ENCODE measurements at places on chromosomes 4 and X.
A peak's percentile ranks its signal among the peaks of the same experiment; 100 is the strongest.

- no peak for DNase-seq
Observed at GRCh38 chr4:77145842-77146185, 11.2 kb upstream of the CCNG2 start.

GRCh38 chr4:15434091-15434490, 6.3 kb downstream of the C1QTNF7 start:
- DNase-seq = no peak

DNA sequence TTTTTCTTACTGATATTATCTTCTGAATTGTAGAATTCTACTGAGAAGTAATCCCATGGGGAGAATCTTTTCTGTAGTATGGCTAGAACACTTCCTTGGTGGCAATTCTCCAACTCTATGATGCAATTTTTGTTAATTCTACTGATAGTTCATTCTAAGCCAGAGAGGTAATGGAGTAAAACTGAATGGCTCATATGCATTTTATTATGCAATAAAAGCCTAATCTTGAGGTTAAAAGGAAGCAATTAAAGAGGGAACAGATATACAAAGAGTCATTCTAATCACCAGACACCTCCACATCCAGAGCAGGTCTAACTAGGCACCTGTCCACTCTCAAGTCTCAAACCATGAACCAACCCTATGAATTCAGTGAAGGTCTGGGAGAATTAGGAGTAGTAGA, 9.7 kb downstream of the RAP2C start:
- no peak for DNase-seq

GRCh38 chr4:184824081-184824775, 1.5 kb downstream of the ACSL1 start:
- no peak for DNase-seq

DNA sequence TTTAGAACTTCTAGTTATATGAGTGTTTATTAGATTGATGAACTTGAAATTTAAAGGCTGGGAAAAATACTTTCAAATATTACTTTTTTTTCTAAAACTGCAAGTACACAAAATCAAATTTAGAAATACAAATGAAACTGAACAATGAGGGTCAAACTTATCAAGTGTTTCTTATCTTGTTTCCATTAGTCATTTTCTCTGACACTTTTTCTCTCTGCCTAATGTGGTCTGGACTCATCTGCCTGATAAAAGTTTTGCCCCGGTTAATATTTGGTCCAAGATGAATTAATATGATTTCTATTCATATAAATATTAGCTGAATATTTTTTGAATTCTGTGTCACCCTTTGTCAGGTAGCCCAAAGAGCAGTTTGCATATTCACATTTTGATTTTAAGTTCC, 8.7 kb upstream of the HPGDS start:
- DNase-seq = no peak

- DNase-seq = no peak
Observed at GRCh38 chr4:24063731-24064130, 173.9 kb upstream of the PPARGC1A start.

DNA sequence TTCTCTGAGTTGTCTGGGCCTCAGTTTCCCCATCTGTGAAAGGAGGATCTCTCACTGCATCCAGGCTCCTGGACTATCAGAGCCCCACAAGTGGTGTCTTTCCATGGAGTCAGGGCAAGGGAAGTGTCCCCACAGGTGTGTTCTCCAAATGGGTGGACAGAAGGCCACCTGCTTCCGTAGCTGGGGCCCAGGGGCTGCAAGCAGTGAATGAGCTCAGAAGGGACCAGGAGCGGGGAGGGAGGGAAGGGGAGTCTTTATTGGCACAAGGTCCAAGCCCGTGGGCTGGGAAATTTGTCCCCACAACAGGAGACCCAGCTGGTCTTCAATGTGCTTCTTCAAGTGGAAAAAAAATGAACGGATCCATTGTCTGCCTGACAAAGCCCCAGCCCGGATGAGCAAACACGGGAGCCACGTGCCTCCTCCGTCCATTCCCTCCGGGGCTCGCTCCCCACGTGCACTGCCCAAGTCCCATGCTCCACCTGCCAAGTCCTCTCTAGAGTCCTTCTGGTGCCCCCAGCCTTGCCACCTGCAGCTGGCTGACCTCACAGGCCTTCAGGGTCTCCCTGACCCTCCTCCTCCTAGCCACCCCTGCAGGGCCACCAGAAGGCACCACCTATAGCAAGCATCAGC, 72.0 kb downstream of the JAKMIP1 start:
- no peak for DNase-seq

- no peak for DNase-seq
Observed at GRCh38 chr4:121741751-121742150, 23.2 kb downstream of the SMIM43 start.

- DNase-seq = no peak
Observed at GRCh38 chr4:22850630-22851029, 157.9 kb downstream of the GBA3 start.

- peak; percentile 10 for DNase-seq
Observed at GRCh38 chr4:59553063-59553720, 1646.9 kb upstream of the ADGRL3 start.

DNA sequence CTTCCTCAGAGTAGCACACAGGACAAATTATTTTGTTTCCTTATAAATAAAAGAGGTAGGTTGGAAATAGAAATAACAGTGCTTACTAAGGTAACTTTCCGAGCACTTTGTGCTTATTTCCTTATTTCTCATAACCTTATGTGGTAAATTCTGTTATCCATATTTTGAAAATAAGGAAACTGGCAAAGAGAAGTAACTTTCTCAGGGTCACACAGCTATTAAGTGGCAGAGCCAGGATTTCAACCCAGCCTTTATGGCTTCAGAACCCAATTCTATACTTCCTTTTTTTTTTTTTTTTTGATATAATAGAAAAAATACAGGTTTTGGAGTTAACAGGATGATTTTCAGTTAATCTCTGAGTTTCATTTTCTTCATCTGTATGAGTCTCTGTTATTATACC, 3.3 kb downstream of the UTP3 start:
- no peak for DNase-seq

GRCh38 chrX:114028907-114029662, 554.8 kb upstream of the HTR2C start:
- DNase-seq = no peak

- no peak for DNase-seq
Observed at GRCh38 chr4:108113229-108113628, 55.5 kb downstream of the LEF1 start.

DNA sequence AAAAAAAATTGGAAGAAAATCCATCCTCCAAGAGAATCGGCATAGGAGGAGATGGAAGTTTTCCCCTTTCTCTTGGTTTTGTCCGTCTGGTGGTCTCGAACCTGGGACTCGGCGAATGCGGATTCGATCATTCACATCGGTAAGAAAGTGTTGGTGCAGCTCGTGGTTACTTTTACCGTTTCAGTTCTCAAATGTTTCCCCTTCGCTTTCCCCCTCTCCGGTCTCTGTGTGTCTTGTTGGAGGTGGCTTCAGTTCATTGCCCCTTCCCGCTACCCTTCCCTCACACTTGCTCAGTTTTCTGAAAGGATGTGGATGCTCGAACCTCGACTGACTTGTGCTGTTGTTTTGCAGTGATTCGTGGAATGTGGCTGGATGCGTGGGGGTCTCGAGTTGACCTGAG, 840 bp downstream of the GRID2 start:
- DNase-seq = peak; percentile 31

GRCh38 chr4:60934566-60935295, 265.4 kb upstream of the ADGRL3 start:
- no peak for DNase-seq

DNA sequence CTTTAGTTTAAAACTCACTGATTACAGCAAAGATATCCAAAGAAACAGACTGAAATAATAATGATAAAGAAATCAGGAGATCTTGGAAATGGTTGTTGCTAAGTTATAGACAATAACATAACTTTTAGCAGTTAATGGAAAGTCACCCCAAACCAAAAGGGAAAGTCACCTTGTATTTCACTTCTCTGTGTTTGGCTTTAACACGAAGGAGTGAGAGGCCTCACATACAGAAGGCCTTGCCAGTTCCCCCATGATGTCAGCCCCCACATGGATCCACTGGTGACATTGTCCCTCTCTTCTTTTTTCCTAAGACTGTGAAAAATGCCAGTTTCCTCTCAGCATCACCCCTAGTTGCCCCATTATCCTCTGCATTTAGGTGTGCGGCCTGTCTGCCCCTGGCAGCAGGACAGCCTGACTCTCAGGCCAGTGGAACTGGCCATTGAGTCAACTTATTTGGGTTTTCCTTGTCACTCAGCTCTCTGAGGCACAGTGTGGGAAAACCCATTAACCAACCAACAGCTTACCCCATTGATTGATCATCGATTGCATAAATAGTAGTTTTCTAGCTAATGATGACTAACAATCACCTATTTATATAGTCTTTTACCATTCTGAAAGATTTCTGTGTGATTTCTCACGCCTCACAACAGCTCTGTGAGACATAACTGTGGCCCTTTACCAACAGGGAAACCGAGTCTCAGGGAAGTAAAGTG, 308.1 kb downstream of the PTTG2 start:
- DNase-seq = no peak

DNA sequence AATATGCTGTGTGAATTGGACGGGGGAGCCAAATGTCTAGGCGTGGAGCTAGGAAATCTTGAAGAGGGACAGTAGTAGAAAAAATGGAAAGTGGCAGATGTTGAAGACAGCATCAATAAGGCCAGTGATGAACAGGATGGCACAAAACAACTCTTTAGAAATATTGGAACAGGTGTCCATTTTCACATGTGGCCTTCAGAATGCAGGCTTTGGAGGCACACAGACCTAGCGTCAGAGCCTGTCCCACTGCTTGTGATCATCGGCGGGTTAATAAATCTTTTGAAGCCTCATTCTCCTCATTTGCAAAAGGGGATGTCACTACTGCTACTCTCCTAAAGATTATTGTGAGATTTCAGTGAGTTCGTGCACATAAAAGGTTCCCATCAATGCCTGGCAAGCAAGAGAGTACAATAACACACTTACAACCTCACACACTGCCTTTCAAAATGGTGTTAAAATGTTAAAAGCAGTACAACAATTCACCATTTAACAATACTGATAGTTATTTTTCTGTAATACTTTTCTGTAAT, 2.4 kb downstream of the PDLIM3 start:
- no peak for DNase-seq

- no peak for DNase-seq
Observed at GRCh38 chr4:102429553-102429952, 71.6 kb upstream of the NFKB1 start.

- DNase-seq = no peak
Observed at GRCh38 chr4:145295547-145295946, 115.2 kb upstream of the OTUD4 start.

DNA sequence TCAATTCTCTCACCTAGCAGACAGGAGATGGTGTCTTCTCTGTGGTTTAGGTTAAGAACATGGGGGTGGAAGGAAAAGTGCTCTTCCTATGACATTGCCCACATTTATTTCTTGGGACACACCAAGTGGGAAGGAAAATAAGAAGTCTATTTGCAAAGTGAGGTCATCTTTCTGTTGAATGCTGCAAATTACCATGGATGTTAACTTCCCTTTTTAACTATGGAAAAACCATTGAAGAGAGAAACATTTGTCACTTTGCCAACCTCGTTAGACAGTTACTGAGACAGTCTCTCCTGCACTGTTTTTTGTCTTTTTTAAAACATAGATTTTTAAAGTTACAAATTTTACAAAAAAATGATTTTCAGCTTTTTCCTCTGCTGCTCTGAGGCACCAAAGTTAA, 72.8 kb upstream of the BEND4 start:
- no peak for DNase-seq

DNA sequence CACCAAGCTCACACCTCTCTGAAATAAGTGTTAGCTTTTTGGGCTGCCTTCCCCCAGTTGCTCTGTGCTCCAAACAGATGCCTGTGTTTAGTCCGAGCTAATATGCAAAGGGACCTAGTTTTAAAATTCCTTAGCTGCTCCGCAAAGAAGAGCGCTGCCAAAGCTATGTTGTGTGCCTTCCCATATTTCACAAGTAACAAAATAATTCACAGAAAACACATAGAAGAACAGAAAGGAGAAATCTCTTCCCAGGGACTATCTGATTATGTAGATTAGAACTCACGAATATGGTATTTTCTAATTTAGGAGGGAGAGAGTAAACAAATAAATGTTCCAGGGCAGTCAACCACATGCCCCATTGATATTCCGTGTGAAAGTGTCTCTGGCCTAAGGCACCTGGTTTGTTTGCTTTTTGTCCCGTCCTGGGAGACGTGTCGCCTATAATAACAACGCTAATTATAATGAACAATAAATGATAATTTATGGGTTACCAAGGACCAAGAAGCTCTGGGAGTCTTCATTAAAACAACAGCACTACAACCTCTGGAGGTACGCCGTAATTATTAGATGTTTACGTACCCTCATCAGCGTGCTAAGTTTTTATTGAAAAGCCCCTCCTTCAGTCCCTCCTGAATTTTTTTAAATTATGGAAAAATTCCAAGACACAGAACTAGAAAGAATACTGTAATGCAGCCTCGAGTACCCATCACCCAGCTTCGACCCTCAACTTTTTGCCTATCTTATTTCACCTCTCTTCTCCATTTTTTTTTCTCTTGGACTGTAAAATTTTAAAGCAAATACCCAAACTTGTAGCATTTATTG, 1.2 kb upstream of the CCNG2 start:
- no peak for DNase-seq

- DNase-seq = no peak
Observed at GRCh38 chrX:111003118-111003517, 92.9 kb upstream of the PAK3 start.

GRCh38 chr4:26298198-26298947, 22.4 kb upstream of the RBPJ start:
- no peak for DNase-seq

DNA sequence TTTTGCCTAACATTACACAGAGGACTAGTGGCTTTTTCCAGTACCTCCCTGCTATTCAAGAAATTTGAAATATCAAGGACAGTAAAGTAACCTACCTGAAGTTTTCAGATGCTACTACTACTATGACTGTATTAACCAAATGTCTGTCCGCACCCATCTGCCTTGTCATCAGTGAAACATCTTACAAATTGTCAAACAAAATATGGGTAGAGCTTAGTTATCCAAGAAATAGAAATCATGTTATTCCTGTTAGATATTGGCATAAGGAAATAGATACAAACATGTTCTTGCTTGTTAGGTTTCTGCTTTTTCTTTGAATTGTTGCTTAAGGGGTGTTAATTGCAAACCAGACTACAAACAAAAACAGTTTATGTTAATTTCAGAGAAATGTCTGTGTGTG, 63.9 kb downstream of the PLS3 start:
- no peak for DNase-seq

GRCh38 chr4:56698329-56698728, 17.2 kb upstream of the HOPX start:
- no peak for DNase-seq

- DNase-seq = no peak
Observed at GRCh38 chr4:78845472-78845871, 69.3 kb downstream of the BMP2K start.
